ENCODE measurements at places on chromosomes 6 and 20.

GRCh38 chr6:136403110-136403980, 113.7 kb upstream of the BCLAF1 start:
- no peak for DNase-seq

- no peak for DNase-seq
Observed at GRCh38 chr6:100633096-100633777, 168.5 kb upstream of the SIM1 start.

- no peak for DNase-seq
Observed at GRCh38 chr20:24458436-24458835, 11.0 kb upstream of the SYNDIG1 start.

DNA sequence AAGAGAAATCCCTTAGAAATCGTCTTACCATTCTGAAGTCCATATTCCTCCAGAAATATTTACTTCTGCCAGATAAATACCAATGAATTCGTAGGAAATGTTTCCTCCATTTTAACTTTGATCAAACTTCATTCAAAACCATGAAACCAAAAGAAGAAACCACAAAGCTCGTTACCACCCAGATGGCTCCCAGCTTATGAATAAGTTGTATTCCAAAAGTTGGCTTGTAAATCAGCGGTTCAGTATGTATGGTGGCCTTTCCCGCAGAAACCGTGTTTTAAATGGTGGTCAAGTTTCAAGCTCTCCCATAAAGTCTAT, 73.6 kb upstream of the RIPOR2 start:
- DNase-seq = no peak

- DNase-seq = no peak
Observed at GRCh38 chr20:51265361-51265760, 242.5 kb upstream of the KCNG1 start.

GRCh38 chr6:148565930-148566663, 180.7 kb upstream of the UST start:
- no peak for DNase-seq

- no peak for DNase-seq
Observed at GRCh38 chr6:154500769-154501577, 9.5 kb downstream of the CNKSR3 start.

GRCh38 chr6:158481690-158482473, 78.0 kb upstream of the TMEM181 start:
- no peak for DNase-seq

DNA sequence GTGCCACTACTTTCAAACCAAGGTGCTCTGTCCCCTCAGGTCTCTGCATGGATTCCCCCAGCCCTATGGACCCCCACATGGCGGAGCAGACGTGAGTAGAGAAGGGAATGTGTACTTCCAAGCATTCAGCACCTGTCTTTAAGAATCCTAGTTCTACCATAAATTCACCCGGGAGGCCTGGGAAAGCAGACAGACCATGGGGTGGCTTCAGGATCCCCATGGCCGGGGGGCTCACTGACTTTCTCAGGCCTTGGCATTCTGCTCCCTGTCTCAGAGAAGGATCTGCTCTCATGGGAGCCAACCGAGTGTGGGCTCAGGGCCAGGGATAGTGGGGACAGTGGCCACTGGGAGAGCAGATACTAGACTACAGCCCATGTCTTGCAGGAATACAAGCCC, 2.3 kb downstream of the CDC25B start:
- DNase-seq = no peak

- DNase-seq = no peak
Observed at GRCh38 chr6:33211136-33211535, 2.8 kb downstream of the RING1 start.

DNA sequence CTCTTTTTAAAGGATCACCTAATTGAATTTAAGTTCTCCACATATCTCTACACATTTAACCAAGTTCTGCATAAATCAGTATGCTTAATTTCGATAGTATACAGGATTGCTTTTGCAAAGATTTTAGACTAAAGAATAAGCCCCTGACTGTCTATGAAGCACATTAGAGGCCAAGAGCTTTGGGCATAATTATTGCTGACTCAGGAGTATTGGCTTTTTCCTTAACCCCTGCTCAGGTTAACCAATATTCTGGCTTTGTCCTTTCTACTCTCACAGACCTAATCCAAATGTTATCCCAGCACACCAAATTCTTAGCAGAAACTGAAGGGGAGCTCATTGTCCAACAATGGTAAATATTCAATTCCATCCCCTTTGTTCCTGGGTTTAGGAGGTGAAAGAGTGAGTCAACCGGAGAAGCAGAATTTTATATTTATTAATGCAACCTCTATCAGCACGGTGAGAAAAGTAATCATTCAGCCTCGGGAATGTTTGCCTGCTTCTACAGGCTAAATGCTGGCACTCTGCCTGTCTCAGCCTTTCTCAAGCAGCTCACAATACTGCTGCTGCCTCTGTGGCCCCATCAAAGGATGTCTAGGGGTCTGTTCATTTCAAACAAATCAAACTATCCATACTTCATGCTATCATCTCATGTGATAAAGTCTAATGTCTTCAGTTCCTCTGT, 125.0 kb downstream of the SIM1 start:
- DNase-seq = no peak

- DNase-seq = no peak
Observed at GRCh38 chr20:16216227-16216913, 356.9 kb downstream of the KIF16B start.

DNA sequence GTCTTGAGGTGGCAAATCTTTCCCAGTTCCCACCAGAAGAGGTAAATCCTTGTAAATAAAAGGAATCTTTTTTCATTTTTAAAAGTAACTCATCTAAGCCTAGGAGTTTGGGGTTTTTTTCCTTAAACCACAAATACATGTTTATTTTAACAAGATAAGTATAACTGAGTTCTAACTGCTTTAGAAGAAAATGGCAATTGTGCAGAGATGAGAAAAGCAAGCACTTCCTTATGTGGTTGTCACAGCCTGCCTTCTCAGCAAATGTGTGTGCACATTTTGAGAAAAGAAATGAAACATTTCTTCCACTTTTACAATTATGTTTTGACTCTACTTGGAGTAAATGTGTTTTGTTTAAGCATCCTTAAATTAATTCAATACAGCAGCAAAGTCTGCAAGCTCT, 17.7 kb downstream of the HCK start:
- no peak for DNase-seq

GRCh38 chr6:126173265-126173664, 166.7 kb upstream of the CENPW start:
- no peak for DNase-seq

- no peak for DNase-seq
Observed at GRCh38 chr20:15817351-15817750, 755.9 kb downstream of the KIF16B start.

DNA sequence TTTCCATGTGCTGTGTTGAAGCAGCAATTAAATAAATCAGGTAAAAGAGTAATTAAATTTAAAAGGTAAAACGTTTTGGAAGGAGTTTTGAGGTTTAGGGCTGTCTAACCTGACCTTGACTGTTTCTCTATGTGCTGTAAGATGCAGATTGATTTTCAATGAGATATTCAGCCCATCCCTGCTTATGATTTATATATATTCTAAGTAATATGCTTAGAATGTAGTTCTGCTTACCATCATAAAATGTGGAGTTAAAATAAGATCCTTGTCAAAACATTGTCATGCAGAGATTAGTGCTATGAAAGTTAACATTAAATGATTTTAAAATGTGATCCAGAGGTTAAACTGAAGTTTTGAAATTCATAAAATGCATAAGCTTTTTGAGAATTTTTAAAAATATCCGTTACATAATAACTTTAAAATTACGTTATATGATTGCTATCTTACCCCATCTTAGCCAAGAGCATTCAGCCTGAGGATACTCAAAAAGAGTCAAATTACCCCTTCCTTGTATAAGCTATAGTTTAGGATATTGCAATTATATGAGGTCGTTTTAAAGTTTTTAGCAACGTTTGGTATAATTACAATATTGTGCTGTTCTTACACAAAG, 122.5 kb downstream of the MTHFD1L start:
- DNase-seq = no peak

GRCh38 chr20:53128004-53128403, 155.8 kb downstream of the TSHZ2 start:
- no peak for DNase-seq

DNA sequence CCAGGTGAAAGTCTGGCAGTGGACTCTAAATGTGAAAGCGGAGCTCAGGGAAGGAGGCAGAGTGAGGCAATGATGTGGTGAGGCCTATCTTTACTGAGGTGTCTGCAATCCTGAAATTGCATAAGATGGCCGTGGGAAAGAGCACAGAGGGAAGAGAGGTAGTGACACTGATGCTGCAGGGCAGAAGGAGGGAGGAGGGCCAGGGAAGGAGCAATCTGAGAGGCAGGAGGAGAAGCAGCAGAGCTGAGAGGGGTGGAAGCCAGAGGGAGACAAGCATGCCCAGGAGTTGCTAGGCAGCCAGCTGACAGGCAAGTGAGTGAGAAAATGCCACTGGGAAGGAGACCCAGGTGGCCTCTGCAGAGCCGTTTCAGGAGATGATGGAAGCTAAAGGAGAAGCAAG, 97.4 kb upstream of the CNR1 start:
- no peak for DNase-seq

DNA sequence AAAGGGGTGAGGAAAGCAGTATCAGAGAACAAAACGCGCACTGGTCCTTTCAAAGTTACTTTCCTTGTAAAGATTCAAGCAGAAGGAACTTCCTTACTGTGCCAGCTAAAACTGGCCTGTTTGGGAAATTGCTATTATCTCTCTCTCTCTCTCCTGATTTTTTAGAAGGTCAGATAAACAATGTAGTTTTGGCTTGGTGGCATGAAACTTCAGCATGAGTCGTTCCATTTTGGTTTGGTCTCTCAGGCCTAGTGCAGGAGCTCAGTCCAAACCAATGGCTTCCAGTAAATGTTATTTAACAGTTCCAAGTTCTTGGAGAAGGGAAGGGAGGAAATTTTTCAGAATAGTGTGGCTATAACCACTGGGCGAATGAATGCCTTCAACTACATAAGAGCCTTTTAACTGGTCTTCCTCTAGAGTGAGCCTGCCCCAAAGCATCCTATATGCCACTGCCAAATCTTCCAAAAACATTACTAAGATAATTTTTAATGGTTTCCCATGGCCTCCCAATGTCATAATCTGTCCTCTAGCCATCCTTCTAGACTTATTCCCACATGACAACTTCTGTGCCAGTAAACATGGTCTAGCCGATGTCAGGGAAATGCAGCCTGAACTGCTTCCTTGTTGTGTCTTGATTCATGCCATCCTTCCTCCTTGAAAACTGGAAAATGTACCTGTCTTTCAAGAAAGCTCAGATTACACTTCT, 9.1 kb upstream of the SNX9 start:
- no peak for DNase-seq

GRCh38 chr20:62975251-62975760, 22.8 kb downstream of the SLC17A9 start:
- DNase-seq = no peak

GRCh38 chr6:33929575-33930288, 125.9 kb upstream of the MLN start:
- no peak for DNase-seq

DNA sequence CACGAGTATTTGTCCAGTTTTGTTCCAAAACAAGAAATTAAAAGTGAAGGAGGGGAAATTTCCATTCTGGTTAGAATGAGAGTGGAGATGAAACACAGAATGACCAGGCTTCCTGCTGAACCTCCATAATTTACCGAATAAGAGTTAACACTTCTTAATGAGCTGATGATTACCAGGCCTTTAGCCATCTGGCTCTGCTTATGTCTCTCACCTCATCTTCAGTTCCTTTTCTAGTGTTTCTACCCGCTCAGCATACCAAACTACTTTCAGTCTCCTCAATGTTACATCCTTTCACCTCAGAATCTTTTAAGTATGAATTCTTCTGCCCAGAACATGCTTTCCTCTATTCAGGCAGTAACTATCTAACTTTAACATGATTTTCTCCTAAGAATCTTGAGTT, 209.0 kb upstream of the RSPO3 start:
- no peak for DNase-seq

DNA sequence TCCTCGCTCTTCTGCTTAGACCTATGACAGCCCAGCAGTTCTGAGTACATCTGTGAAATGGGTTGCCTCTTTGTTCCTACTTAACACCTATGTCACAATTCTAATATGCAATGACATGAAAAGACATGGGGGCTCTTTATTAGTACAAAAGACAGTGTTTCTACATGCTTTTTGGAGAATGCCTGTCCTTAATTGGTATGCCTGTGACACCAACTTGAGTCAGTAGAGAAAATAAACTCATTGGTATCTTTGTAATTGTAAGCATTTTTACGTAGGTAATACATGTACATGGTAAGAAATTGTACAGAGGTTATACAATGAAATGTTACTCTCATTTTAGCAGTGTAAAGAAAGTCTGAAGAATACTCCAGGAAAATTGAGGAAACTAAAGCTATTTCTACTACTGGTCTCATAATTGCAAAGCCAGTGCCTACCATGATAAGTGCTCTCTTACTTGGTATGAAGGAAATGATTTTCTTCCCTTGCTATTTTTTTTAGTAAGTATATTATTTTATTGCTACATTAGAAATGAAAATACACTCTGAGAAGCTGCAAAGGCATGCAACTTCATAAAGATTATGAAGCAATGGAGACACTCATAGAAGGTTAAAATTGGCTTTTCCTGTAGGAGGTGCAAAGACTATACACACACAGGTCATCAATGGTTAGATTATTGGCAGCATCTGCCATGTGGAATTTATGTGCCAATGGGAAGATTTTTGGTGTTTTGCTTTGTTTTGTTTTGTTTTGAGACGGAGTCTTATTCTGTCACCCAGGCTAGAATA, 4.9 kb upstream of the EEF1A1 start:
- DNase-seq = no peak

DNA sequence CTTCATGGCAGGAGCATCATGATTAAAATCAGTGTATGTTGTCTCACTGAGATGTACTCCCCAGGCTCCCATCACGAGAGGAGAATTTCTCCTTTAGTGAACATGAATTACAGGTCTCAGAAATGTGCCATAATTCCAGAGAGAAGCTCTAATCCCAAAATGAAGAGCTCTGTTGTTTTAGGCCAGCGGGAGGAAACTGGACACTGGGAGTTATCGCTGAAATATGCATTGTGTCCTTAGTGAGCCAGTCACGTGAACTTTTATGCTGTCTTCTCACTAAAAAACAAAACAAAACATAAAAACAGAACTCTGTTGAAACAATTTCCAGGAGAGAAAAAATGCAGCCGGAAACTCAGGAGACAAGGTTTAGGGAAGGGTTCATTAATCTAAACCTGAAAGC, 315.7 kb upstream of the NT5E start:
- no peak for DNase-seq

- DNase-seq = no peak
Observed at GRCh38 chr6:72856801-72857200, 234.9 kb downstream of the KCNQ5 start.

DNA sequence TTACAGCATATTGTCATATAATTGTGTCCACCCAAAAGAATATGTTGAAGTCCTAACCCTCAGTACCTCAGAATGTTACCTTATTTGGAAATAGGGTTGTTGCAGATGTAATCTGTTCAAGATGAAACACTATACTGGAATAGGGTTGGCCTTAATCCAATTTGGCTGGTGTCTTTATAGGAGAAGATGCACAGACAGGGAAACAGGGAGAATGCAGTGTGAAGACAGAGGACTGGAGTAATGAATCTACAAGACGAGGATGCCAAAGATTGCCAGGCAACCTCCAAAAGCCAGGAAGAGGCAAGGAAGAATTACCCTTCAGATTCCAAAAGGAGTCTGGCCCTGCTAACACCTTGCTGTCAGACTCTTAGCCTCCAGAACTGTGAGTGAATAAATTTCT, 482.9 kb downstream of the PTPRT start:
- DNase-seq = no peak

- DNase-seq = no peak
Observed at GRCh38 chr6:119379809-119380208, 30.2 kb upstream of the MAN1A1 start.

- no peak for DNase-seq
Observed at GRCh38 chr6:53986165-53986720, 125.0 kb upstream of the MLIP start.

GRCh38 chr20:7585126-7585679, 355.1 kb downstream of the HAO1 start:
- DNase-seq = no peak
